ENCODE measurements at places on chromosomes 13 and 19.

- DNase-seq = no peak
These were observed 20.1 kb upstream of the MRI1 start for GRCh38 chr19:13744174-13744573.

DNA sequence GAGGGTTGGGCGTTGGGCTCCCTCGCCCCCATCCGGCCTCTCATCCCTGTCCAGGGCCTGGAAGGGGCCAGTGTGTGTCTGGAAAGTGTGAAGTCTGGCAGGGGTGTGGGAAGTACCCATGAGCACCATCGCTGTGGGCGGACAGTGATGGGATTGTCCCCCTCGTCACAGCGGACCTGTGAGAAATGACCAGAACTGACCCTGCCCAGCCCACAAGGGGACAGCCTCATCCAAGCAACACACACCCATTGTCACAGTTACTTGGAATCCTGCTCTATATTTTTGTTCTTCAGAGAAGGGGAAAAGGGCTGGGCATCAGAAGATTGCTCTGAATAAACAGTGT lies 18.6 kb downstream of the MCF2L start:
- DNase-seq = no peak

- DNase-seq = no peak
These were observed 4.6 kb upstream of the CDC16 start for GRCh38 chr13:114230117-114230516.

DNA sequence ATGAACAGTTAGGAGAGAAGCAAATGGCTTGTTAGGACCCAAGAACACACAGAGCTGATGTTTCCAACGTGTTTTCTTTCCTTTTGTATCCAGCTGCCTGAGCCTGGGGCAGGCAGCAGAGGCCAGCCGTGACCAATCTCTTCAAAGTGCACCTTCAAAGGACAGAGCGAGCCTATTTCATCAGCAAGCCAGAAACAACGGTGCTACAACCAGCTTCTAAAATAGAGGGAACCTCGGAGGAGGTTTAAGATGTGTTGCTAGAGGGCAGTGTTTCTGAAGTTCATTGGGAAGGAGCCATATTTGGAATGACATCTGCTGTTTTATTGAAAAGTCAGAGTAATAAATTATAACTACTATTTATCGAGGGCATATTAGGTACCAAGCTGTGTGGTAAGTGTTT lies 56.2 kb upstream of the RFC3 start:
- DNase-seq = peak; percentile 32

- DNase-seq = no peak
These were observed 5.7 kb downstream of the USPL1 start for GRCh38 chr13:30623392-30623791.

- DNase-seq = peak; percentile 72
These were observed 825 bp downstream of the GMIP start for GRCh38 chr19:19642506-19643157.
